RPMI7951 (cell line): ENCODE measurements at places on chromosomes 7 and 10. TPM values are rescaled to one million over a fixed set of nuclear protein-coding genes. Genes with fewer than 3 reads are reported as not detected.

DNA sequence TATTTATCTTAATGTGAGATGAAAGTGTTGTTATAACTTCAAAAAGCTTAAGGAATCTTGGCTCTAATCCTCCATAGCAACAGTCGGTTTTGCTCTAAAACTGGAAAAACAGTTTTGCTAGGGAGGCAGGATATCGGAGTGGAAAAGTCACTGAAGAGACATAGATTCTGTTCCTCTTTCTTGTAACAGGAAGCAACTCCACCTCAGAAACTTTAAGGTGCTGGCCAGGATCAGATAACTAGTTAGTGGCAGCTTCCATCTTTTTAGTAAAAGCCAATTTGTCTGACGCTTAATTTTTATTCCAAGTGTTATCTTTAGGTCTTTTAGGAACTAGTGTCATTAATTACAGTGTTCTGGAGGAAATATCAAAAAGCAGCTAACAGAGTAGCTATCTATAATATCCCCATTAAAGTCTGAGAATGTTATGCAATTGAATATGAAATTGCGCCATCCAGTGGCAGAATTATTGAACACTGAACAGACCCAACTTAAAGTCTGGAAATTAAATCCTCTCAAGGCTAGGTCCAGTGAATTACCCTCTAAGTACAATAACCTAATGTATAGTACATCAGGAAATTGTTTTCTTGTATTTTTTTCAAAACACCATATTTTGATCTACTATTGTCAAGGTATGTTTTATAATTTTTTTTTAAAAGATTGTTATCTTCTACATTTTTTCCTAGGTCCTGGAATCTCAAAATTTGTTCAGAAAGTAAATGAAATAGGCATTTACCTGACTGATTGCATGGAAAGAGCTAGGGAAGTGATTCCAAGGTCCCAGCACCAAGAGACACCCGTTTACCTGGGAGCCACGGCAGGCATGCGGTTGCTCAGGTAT is 65.9 kb upstream of the CC2D2B start:
- peak; percentile 39 for DNase-seq

SEMA3A gene
- total RNA-seq, result 4.0 and 4.3 TPM in 2 replicates

DNA sequence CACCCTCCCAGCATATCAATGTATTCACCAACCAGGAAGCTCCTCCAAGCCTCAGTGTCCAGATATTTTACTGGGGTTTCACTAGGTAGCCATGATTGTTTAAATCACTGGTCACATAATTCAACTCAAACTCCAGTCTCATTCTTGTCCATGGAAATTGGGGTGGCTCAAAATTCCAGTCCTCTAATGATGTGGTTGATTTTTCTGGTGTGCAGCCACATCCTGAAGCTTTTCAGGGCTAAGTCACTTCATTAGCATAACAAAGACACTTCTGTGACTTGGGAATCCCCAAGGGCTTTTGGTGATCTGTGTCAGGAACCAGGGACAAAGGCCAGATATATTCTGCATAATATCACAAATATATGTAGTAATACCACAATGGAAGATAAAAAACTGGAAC is 786.9 kb upstream of the IGFBP3 start:
- DNase-seq, result peak; percentile 73

FOXP2 gene
- 0.10 TPM in 1 of 2 replicates, not detected in the other for total RNA-seq

SVIL gene
- total RNA-seq, result 23.4 and 23.7 TPM in 2 replicates

GRCh38 chr10:130398090-130398994 is 262.2 kb downstream of the GLRX3 start:
- no peak for DNase-seq
